ENCODE measurements at places on chromosomes 5 and 9.

DNA sequence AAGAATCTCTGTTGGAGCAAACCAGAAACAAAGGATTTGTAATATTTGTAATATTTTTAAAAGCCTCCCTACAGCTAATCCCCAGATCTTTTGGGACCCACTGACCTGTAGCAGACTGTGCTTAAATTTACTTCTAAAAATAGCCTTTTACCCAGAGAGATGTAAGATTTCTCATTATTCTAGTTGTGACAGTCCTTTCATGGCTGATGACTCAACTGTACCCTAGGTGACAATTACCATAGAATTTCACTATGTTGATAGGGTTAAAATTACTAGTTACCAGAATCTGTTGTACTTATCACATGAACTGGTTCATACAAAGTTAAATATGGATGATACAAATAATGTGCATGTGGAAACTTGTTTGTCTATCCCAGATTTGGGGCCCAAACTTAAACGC lies 543.9 kb upstream of the SEMA6A start:
- DNase-seq, result no peak

DNA sequence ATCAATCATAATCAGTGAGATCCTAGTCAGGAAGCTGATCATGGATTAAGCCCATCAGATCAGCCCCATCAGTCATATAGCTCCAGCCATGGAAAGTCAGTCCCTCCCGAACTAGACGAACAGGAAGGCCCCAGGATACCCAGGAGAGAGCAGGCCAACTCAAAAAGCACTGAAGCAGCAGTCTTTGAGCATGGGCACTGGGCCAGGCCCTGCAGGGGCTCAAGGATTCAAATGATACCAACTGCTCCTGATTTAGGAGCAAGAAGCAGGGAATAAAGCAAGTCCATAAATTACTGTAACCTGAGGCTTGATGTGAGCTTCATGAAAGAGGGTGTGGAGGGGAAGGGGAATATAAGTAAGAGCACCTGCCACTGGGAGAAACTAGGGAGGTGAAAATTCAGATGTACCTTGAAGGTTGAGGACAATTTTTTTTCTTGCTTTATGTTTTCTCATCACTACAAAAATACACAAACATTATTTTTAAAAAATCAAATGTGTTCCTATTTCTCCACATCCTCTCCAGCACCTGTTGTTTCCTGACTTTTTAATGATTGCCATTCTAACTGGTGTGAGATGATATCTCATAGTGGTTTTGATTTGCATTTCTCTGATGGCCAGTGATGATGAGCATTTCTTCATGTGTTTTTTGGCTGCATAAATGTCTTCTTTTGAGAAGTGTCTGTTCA lies 115.2 kb downstream of the SIL1 start:
- no peak for DNase-seq

GRCh38 chr9:121972501-121972981 lies 120.6 kb downstream of the TTLL11 start:
- DNase-seq, result no peak

DNA sequence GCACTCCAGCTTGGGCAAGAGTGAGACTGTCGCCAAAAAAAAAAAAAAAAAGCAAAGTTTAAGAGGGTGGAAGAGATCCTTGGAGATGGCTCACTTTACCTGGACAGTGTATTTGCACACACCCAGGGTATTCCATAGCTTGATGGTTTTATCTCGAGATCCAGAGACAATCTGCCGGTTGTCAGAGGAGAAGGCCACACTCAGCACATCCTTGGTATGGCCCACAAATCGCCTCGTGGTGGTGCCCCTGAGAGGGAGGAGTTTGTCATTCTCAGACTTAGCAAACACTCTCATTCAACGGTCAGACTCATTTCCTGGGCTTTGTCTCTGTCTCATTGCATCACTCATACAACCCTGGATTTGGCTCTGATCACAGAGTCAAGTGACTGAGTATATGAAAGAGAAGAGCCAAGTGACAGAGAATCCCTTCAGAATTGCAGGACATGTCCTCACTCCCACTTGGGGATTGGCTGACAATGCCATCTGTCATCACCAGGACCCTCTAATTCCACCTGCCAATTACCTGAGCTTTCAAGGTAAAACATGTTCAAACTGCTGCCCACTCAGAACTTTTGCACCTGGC lies 2.2 kb downstream of the RACK1 start:
- DNase-seq, result no peak

DNA sequence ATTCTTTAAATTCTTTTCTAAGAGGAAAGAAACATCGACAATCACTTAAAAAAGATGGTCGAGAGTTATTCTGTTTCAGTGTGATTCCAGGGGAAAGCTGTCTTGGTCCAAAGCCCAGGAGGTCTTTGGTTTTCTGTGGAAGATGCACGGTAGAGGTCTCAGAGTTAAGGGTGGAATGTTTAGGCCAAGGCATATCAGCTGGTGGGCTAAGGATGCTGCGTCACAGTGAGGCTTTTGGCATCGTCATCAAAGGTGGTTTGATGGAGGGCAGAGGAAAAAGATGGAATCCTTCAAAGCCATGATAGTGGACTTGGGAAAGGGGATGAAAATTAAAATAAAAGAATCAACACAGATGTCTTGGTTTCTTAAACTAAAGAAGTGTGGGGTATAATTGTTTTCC lies 137.3 kb upstream of the ANKH start:
- DNase-seq, result no peak

DNA sequence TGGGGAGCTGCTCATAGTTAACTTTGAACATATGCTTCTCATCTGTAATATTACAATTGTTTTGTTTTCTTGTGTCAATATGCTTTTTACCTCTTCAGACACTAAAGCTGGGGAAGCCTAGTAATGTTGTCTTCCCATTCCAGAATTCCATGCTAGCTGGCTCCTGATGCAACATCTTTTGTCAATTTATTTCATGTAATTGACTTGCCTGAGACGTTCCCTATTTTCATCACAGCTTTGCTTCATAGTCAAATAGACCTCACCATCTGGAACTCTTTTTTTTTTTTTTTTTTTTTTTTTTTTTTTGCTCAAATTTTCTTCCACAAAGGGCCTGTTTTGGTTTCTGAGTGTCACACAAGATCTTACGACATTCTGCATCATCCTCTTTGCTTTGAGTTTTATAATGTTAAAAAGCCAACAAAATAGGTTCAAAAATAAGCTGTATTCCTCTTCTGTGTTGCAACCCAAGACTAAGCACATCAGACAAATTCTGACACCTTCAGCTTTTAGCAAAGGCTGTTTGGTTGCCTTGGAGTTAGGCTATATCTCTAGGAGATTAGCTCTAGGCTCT lies 235.2 kb downstream of the NR3C1 start:
- DNase-seq, result no peak

DNA sequence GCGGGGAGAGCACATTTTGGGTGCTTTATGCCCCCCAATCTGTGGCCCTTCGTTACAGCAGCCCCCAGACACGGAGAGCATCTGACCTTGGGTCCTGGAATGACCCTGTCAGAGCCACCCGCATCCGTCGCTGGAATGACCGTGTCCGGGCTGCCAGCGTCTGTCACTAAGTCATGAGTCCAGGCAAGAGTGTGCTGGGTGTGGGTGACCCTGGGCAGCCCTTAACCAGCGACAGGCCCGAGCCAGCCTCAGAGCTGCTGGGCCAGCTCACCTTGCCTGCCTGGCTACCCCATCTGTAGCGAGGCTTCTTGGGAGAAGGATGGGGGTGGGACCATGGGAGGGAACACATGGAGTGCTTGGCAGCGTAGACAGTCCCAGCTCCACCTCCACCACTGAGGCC lies 46.8 kb upstream of the NOTCH1 start:
- no peak for DNase-seq

All from ELF-1 (cell line).